ENCODE measurements at places on chromosomes 12 and 14. TPM values are rescaled to one million over a fixed set of nuclear protein-coding genes. Genes with fewer than 3 reads are reported as not detected.
A peak's percentile ranks its signal among the peaks of the same experiment; 100 is the strongest.

DNA sequence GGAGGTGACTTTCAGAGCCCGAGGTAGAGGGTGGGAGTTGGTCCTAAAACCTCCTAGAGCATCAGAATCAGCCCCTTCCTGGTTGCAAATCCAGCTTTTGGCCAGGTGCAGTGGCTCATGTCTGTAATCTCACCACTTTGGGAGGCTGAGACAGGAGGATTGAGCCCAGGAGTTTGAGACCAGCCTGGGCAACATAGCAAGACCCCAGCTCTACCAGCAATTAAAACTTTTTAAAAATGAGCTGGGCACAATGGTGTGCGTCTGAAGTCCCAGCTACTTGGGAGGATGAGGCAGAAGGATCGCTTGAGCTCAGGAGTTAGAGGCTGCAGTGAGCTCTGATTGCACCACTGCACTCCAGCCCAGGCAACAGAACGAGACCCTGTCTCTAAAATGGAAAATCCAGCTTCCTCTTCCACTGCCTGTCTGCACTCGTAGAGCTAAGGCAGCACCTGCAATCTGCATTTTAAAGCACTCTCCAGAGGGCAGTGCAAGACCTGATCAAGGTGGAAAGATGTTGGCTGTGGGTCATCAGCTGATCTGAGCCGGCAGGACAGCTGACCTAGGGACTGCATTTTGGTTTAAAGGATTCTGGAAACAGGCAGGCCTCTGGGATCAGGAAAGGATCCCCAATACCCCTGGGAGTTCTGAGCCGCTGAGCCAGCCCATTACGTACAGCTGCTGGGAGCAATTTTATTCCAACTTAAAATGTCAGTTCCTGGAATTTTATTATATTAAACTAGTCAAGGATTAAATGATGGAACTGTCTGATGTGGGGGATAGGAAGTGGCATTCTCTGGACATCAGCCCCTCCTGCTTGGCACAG is 1.8 kb upstream of the TESC start:
- no peak for DNase-seq

Gene KCNMB4
- total RNA-seq: 0.64 TPM

DNA sequence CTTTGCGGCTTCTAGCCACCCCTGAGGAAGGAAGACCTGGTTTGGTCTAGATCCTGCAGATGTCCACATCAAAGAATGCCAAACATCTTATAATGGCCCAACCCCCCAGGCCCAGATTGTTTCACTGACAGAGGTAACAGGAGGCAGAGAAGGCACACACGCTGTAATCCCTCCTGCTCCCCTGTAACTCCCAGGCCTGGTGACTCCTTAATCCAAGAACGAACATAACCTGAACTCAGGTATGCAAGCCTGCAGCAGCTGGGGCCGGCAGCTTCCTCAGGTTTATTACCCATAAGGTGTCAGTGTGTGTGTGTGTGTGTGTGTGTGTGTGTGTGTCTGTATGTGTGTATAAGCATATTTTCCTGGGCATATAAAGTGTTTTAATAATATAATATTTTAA is 52.7 kb downstream of the ERH start:
- no peak for DNase-seq

Gene TMEM116
- 8.7 TPM for total RNA-seq

DNA sequence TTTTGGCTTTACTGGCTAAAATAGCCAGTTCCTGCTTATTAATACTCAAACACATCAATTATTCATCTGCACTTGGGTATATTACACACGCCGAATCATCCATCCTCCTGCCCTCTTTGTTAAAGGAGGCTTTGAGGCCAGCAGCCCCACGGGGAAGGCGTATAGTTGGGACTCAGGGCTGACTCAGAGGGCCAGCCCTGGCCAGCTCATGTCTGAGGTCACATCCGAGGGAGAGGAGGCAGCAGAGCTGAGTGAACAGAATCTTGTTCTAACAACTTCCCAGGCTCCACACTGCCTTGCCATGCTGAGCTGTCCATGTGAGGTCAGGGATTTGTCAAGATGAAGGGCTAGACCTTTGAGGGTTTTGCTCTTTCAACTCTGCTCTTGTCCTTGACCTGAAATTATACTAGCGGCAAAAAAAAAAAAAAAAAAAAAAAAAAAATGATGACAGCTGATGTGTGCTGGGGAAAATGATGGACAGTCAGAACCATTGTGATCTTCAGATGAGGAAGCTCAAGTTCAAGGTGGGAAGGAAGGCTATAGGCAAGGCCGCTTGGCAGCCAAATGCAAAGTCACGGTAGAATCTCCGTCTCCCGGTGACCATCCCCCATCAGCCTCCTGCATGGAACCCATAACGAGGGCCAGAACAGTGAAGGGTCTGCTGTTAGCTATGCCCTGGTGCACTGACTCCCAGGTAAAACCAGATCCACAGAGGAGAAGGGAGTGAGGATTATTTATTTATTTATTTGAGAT is 12.5 kb upstream of the MARK3 start:
- DNase-seq: no peak

DNA sequence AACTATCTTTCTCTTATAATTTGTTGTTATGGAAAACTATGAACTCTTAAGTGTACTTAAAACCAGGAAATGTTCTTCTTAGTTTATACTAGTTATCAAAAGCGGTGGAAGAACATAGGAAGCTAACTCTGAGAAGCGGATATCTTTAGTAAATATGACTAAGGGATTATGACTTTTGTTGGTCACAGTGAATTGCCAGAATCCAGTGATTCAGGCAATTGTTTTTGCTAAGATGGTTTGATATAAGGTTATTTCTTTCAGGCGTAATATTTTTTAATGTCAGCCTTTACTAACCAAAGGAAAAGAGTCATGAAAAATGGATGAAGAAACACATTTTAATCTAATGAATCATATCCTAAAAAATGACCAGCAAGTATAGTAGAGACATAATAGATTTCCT is 473.5 kb downstream of the FOXG1 start:
- DNase-seq: no peak

Gene MYO1A
- total RNA-seq: 0.27 TPM

GRCh38 chr14:86619726-86620125 is 1089.8 kb downstream of the FLRT2 start:
- no peak for DNase-seq

DNA sequence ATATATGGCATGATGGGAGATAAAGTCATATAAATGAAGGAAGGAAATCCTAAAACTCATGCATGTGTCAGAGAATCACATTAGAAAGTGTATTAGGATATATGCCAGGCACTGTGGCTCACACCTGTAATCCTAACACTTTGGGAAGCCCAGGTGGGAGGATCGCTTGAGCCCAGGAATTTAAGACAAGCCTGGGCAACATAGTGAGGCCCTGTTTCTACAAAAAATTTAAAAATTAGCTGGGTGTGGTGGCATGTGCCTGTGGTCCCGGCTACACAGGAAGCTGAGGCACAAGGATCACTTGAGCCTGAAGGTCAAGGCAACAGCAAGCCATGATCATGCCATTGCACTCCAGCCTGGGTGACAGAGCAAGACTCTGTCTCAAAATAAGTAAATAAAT is 130.3 kb upstream of the ARID2 start:
- DNase-seq: no peak

GRCh38 chr12:98644433-98644711 is 216 bp downstream of the IKBIP start:
- DNase-seq: peak; percentile 58

Gene ALX1
- total RNA-seq: not detected

- no peak for DNase-seq
Observed at GRCh38 chr12:130568501-130568900, 147.6 kb downstream of the RIMBP2 start.

DNA sequence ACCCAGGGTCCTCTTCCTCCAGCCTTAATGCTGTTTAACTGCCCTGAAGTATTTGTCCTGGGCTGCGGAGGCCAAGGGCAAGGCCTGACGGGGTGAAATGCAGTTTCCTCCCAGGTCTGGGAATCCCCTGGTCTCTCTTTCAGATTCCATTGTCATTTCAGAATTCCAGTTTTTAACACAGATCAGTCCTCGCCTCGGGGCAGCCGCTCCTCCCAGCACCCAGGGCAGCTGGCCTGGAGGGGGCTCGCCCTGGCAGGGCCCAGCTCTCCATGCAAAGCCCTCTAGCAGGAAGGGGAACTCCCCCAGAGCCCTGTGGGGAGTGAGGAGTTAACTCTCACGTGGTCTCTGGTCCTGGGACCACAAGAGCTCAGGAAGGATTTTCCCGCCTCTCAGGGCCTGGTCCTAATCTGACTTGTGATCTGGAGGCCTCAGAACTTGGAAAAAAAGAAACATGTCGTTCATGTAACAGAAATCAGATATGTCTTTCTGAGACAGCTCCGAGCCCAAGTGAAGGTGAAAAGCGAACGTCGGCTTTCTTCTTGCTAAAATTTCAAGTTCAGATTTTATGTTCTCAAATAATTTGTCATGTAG is 265.6 kb upstream of the SFSWAP start:
- DNase-seq: no peak

GRCh38 chr14:24483604-24484252 is 24.3 kb downstream of the CMA1 start:
- no peak for DNase-seq

DNA sequence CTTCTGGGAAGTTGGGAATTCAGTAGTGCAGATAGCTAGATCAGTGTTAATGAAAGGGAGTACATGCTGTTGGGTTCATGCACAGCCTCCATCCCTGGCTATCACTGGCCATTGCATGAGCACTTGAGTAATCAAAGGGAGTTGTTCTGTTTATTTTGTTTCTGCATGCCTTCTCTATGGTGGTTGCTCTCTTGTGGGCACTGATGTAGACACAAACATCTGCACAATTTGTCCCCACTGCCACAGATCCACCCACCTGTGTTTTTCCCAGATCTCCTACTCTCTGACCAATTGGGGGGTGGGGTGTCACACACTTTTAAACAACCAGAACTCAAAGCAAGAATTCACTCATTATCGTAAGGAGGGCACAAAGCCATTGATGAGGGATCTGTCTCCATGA is 89.7 kb upstream of the DHRS4 start:
- no peak for DNase-seq

- no peak for DNase-seq
Observed at GRCh38 chr14:32331206-32331605, 2.1 kb downstream of the AKAP6 start.

DNA sequence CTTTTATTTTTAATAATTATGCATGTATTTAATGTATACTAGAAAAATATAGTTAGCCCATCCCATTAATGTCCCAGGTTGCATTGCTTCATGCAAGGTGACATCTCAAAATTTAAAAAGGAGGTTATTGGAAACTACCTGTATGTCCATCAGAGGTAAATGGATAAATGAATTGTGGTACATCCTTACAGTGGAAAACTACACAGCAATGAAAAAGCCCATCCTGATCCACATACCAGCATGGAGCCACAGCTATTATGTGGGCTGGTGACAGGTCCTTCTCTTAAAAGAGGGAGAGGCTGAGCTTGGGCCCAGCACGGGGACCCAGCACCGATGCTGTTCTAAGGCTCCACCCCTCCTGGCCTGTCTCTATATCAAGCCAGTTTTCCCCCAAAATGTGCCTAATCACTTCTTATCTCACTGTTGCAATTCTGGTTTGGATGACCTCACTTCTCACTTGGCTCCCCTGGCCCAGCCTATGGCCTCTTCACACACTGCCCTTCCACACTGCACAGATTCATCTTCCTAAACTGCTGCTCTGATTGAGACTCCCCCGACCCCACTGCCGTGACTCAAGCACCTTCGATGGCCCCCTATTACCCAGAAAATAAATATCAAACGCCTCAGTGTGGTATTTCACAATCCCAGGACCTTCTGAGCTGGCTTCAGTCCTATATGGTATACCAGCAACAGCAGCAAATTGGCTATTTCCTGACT is 97.1 kb upstream of the NCOR2 start:
- no peak for DNase-seq

- DNase-seq: no peak
Observed at GRCh38 chr14:76314521-76315034, 61.4 kb upstream of the ESRRB start.

GRCh38 chr12:95877622-95878021 is 18.9 kb downstream of the SNRPF start:
- DNase-seq: no peak

GRCh38 chr12:90909069-90909770 is 45.8 kb downstream of the CCER1 start:
- no peak for DNase-seq

GRCh38 chr12:124157406-124157805 is 137.5 kb upstream of the RFLNA start:
- no peak for DNase-seq

DNA sequence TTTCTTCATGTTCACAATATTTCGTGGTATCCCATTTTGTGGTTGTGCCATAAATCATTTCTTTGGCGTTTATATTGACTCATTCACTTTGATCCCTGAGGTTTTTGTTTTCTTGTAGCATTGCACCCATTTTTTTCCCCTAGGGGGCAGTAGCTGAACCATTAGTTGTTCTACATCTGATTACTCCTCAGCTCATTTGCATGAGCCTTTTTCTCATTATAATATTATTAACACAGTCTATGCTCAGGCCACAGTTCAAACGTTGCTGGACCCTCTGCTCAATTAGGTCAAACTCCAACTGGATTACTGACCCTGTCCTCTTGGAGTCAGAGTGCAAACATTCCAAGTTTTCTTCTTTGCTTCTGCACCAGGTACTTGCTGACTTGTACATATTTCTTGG is 475.4 kb upstream of the SEL1L start:
- no peak for DNase-seq

Gene DIO2
- total RNA-seq: 0.02 TPM

Gene KRT80
- total RNA-seq: 0.12 TPM

Measured in right lobe of liver (tissue), 6 donors.